GM20000 (cell line): ENCODE measurements at places on chromosomes 12 and 14.

DNA sequence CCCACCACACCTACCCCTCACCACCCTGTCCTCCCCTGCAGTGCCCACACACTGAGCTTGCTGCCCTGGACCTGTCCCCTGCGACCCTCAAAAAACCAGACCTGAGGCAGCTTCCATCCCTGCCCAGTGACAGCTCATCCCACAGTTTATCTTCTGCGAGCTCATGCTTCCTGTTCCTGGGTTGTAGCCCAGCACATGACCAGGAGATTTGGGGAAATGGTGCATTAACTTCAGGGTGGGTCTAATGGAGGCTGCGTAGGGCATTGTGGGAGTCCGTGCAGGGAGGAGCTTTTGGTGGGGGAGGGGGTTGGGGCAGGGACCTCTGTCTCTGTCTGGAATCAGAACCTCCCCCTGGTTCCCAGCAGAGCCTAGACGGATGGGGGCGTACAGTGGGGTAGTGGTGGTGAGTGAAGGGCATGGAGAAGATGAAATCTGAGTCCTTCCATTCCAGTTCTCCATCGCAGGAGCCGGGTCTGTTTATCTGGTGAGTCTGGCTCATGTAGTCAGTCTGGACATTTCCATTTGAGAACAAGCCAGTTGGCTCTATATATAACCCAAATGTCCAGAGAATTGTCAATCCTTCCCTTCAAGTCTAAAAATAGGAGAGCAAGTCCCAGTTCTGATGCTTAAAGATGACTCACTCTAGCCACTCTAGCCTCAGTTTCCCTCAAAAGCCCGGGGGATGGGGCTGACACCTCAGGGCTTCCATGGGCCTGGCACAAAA is 270.9 kb downstream of the CACNA1C start:
- no peak for DNase-seq

- DNase-seq, result no peak
Measured at GRCh38 chr14:61488417-61489401, 167.3 kb downstream of the PRKCH start.

DNA sequence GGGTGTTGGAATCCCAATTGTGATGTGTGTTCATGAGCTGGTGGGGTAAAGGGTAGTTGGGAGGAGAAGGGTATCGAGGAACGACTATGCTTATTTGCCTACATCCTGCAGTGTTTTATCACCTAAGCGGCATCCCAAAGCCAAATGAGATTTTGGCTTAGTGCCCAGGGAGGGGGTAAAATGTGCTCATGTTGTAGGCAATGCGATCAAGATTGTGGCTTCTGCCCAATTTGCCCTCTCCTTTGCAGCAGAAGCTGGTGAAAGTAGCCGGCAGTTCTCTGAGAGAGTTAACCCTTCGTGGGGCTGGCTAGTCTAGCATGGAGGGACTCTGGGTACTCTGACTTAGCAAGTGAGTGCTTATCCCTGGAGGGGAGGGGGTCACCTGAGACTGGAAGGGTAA is 753 bp downstream of the RPH3A start:
- no peak for DNase-seq

- DNase-seq, result no peak
Measured at GRCh38 chr12:79347866-79348265, 342.9 kb downstream of the PAWR start.

DNA sequence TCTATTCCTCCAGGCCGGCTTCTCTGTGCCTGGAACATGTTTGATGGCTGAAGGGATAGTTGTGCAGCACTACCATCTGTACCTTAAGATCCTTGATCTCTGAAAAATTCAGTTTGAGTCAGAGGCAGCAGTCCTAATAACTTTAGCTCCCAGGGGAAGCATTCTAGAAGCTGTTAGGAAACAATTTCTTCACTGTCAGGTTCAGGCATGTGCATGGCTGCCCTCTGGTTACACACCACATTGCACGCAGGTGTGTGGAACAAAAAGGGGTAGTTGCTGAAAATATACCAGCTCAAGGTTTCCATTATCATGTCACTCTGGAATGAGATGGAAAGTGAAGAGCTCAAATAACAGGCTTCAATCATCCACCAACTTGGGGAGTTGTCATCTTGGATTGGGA is 80.1 kb downstream of the CHST11 start:
- DNase-seq, result no peak

- no peak for DNase-seq
Measured at GRCh38 chr12:68102163-68102562, 57.4 kb downstream of the IFNG start.

DNA sequence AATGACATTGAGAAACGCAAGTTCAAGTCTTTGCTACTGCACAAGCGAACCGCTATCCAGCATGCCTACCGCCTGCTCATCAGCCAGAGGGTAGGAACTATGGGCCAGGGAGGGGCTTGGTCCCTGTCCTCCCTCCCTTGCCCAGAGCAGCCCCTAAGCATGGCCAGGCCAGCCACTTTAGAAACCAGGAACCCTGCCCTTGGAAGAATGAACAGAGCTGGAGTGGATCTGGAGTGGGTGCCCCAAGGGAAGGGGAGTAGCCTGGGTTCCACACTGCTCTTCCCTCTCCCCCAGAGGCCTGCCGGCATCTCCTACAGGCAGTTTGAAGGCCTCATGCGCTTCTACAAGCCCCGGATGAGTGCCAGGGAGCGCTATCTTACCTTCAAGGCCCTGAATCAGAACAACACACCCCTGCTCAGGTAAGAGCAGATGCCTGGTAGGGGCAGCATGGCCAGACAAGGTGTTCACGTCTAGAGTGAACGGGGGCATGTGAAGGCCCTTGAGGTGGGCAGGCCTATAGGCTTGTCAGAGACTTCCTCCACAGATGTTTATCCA is 55.8 kb downstream of the TPCN1 start:
- no peak for DNase-seq

GRCh38 chr12:11651785-11652184 is 2.3 kb downstream of the ETV6 start:
- no peak for DNase-seq

DNA sequence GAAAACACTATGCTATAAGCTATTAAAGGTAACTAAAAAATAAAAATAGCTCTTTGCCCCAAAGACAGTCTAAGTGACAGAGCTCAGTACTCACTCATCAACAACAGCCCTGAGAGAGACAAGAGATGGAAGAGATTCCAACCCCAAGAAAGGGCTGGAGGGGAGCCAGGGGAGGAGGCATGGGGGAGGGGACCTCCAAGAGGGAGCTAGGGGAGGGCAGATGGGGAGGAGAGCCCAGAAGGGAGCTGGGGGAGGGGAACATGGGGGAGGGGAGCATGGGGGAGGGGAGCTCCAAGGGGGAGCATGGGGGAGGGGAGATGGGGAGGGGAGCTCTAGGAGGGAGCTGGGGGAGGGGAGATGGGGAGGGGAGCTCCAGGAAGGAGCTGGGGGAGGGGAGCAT is 7.7 kb downstream of the SSH1 start:
- no peak for DNase-seq
